H9 (cell line): ENCODE measurements at places on chromosomes 7 and 10.

DNA sequence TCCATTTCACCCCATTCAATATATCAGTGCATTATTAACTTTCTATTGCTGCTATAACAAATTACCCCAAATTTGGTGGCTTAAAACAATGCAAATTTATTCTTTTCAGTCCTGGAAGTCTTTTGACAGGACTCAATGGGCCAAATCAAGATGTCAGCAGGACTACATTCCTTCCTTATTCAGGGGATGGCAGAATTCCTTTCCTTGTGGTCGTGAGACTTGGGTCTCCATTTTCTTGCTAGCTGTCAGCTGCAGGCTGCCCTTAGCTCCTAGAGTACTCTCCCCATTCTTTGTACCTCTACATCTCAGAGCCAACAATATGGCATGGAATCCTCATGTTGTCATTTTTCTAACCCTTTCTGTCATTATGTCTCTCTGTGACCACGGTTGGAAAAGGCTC is 310.6 kb downstream of the HDAC9 start:
- no peak overlapping the region for H3K4me3 ChIP-seq
- H3K27me3 ChIP-seq, result no peaks in the 10 kb centered on the region
- no peak overlapping the region for H3K27ac ChIP-seq
- no peaks in the 10 kb centered on the region for H3K36me3 ChIP-seq
- DNase-seq, result no peak

GRCh38 chr7:17502213-17503060 is 204.0 kb downstream of the AHR start:
- H3K27ac ChIP-seq, result no peak overlapping the region
- H3K27me3 ChIP-seq, result no peaks in the 10 kb centered on the region
- H3K36me3 ChIP-seq, result no peaks in the 10 kb centered on the region
- no peak for DNase-seq
- no peak overlapping the region for H3K4me3 ChIP-seq
- H3K4me1 ChIP-seq, result peaks cover 4% of the 10 kb centered on the region; the same call in 1 of the 2 replicates

DNA sequence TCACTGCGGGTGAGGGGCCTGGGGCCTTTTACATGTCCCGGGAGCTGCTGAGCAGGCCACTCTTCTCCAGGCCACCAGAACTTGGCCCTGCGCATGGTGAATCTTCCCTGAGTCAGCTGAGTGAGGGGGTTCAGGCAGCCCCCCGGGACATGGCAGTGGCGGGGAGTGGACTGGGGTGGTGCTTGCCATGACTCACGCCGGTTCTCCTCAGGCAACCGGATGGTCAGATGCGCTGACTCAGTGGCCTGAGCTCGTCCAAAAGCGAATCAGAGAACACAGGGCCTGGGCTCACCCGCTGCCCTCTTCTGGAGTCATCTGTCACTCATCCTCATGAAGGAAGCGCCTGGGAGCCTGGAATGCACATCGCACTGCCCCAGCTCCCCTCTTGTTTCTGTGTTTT is 33.5 kb downstream of the HTRA1 start:
- no peaks in the 10 kb centered on the region for H3K27me3 ChIP-seq
- no peaks in the 10 kb centered on the region; the same call in 2 of the 3 replicates for H3K36me3 ChIP-seq
- no peak for DNase-seq

GRCh38 chr7:127758105-127758504 is 106.1 kb downstream of the SND1 start:
- no peak overlapping the region for H3K4me3 ChIP-seq
- no peak overlapping the region for H3K27ac ChIP-seq
- H3K4me1 ChIP-seq, result 0 out of 2 replicates have a peak, but pooled peaks cover 2% of the 10 kb centered on the region
- no peak for DNase-seq
- no peaks in the 10 kb centered on the region for H3K36me3 ChIP-seq
- H3K27me3 ChIP-seq, result no peaks in the 10 kb centered on the region

GRCh38 chr7:142338633-142339501 is 81.0 kb upstream of the PRSS58 start:
- DNase-seq, result peak; percentile 88
- no peaks in the 10 kb centered on the region for H3K36me3 ChIP-seq
- no peaks in the 10 kb centered on the region for H3K27me3 ChIP-seq
- no peak overlapping the region for H3K4me3 ChIP-seq

- no peaks in the 10 kb centered on the region for H3K27me3 ChIP-seq
- H3K27ac ChIP-seq, result no peak overlapping the region
- H3K4me3 ChIP-seq, result no peak overlapping the region
- peaks cover 26% of the 10 kb centered on the region; the same call in 2 of the 3 replicates for H3K36me3 ChIP-seq
- no peak for DNase-seq
Observed at GRCh38 chr7:88203401-88203800, 16.4 kb downstream of the SRI start.

GRCh38 chr10:93995182-93995581 is 1.5 kb downstream of the PLCE1 start:
- DNase-seq, result no peak
- H3K4me3 ChIP-seq, result peak overlapping the region; percentile 75; the same call in 2 of the 3 replicates
- 0 out of 2 replicates have a peak, but pooled peaks cover 2% of the 10 kb centered on the region for H3K4me1 ChIP-seq
- H3K36me3 ChIP-seq, result no peaks in the 10 kb centered on the region
- no peak overlapping the region for H3K27ac ChIP-seq

DNA sequence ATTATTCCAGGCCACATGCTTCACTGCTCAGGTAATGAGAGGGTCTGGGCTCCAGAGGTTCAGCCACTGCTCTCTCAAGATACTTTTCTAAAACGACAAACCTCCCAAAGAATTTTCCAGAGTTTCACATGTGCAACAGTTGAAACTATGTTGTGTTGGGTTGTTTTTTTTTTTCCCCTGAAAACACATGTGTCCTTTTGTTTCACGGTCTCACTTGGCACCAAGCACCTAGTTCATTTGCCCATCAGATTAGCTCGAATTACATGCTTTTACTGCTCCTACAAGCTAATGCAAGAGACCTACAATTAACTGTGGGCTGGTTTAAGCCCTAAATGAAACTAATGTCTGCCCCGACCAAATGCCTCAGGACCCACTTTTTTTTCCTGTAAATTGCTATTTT is 313.3 kb downstream of the FGFR2 start:
- DNase-seq, result no peak
- H3K4me1 ChIP-seq, result peaks cover 26% of the 10 kb centered on the region
- no peak overlapping the region for H3K27ac ChIP-seq
- no peaks in the 10 kb centered on the region for H3K27me3 ChIP-seq
- no peak overlapping the region for H3K4me3 ChIP-seq

DNA sequence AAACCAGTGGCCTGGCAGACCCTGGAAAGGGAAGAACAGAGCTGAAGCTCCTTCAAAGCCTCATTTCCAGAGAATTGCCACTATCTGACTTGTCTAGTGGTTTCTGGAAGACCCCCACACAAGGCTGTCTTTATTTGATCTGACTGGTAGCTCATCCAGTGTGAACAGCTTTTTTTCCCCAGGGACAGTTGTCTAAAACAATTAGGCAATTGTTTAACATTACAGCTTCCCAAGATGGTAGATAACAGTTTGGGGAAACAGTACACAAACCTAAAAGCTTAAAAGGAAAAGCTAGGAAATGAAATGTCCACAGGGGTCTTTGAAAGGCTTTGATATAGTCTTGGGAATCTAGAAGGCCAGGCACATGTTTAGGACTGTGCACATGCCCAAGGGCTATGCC is 203.4 kb upstream of the CTBP2 start:
- no peak overlapping the region for H3K27ac ChIP-seq
- H3K36me3 ChIP-seq, result peaks cover 2% of the 10 kb centered on the region
- H3K4me1 ChIP-seq, result no peaks in the 10 kb centered on the region
- H3K4me3 ChIP-seq, result no peak overlapping the region
- H3K27me3 ChIP-seq, result no peaks in the 10 kb centered on the region

DNA sequence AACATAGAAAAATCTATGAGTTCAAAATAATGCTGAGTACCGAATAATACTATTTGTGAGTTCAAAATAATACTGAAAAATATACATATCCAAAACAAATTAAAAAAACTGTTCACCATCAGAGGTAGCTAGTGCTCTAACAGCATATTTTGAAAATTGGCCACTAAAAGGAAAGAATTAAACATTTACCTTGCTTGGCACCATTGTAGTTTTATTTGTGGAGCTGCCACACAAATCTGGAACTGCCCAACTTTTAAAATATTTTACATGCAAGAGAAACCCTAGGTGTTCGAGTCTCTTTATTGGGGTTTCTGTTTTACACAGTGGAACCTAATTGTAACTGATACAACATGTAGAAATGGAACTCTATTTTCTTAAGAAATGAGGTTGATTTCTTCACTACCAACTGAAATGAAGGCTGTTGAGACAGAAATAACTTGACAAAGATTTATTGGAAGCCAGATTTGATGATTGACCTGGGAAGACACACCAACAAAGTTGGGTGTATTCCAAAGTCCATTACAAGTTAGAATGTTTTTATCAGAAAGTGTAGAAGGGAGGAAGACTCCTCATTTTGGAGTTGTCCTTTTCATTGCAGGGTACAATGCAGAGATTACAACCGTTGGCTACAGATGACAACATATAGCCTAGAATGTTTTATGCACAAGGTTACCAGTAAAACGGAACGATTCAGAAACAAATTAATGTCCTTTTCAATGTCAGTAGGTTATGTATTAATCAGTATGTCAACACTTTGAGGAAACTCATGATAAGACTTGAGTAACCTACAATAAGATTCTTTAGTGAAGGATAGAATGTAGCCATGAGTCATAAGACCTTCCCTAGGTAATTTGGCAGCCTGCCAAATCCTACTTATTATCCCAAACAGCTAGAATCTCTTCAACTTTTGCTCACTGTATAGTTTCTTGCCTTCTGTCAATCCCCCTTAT is 73.8 kb upstream of the PAPSS2 start:
- no peaks in the 10 kb centered on the region for H3K27me3 ChIP-seq
- DNase-seq, result no peak
- no peaks in the 10 kb centered on the region for H3K4me1 ChIP-seq

DNA sequence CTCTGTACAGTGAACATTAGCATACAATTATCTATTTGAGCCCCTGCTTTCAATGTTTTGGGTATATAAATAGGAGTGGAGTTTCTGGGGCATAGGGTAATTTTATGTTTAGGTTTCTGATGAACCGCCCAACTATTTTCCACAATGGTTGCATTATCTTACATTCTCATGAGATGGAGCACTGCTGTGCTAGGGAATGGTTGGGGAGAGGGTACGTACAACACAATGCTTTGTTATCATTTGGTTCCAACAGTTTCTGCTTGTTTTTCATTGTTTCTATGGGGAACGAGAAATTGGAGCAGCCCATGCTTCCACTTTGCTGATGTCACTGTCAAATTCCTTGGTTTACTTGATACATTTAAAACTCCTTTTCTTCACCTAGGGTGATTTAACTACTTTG is 1115.3 kb downstream of the REEP3 start:
- no peaks in the 10 kb centered on the region for H3K36me3 ChIP-seq
- H3K27ac ChIP-seq, result no peak overlapping the region
- no peaks in the 10 kb centered on the region for H3K4me1 ChIP-seq

GRCh38 chr7:36748017-36748487 is 23.8 kb upstream of the AOAH start:
- H3K36me3 ChIP-seq, result peaks cover 4% of the 10 kb centered on the region; the same call in 2 of the 3 replicates
- no peak overlapping the region for H3K27ac ChIP-seq
- DNase-seq, result no peak
- no peaks in the 10 kb centered on the region for H3K27me3 ChIP-seq
- no peak overlapping the region for H3K4me3 ChIP-seq

GRCh38 chr10:85548034-85548433 is 818.6 kb downstream of the GRID1 start:
- DNase-seq, result no peak
- no peak overlapping the region for H3K4me3 ChIP-seq
- H3K27ac ChIP-seq, result no peak overlapping the region
- peaks cover 5% of the 10 kb centered on the region; the same call in 1 of the 2 replicates for H3K4me1 ChIP-seq

- no peaks in the 10 kb centered on the region for H3K36me3 ChIP-seq
- H3K4me1 ChIP-seq, result peaks cover 5% of the 10 kb centered on the region; the same call in 1 of the 2 replicates
- DNase-seq, result no peak
- H3K4me3 ChIP-seq, result no peak overlapping the region
- no peaks in the 10 kb centered on the region for H3K27me3 ChIP-seq
- no peak overlapping the region for H3K27ac ChIP-seq
Observed at GRCh38 chr7:30269490-30269889, 14.9 kb upstream of the ZNRF2 start.

GRCh38 chr7:128203047-128203491 is 38.0 kb upstream of the LEP start:
- no peak overlapping the region for H3K4me3 ChIP-seq
- peaks cover 15% of the 10 kb centered on the region for H3K27me3 ChIP-seq
- 0 out of 2 replicates have a peak, but pooled peaks cover 4% of the 10 kb centered on the region for H3K4me1 ChIP-seq
- H3K36me3 ChIP-seq, result no peaks in the 10 kb centered on the region

GRCh38 chr7:133434246-133434865 is 181.5 kb downstream of the EXOC4 start:
- H3K36me3 ChIP-seq, result peaks cover 15% of the 10 kb centered on the region
- no peaks in the 10 kb centered on the region for H3K27me3 ChIP-seq

GRCh38 chr10:67669978-67670377 is 26.0 kb downstream of the CTNNA3 start:
- H3K27me3 ChIP-seq, result no peaks in the 10 kb centered on the region
- DNase-seq, result no peak
- H3K27ac ChIP-seq, result no peak overlapping the region
- no peak overlapping the region for H3K4me3 ChIP-seq

DNA sequence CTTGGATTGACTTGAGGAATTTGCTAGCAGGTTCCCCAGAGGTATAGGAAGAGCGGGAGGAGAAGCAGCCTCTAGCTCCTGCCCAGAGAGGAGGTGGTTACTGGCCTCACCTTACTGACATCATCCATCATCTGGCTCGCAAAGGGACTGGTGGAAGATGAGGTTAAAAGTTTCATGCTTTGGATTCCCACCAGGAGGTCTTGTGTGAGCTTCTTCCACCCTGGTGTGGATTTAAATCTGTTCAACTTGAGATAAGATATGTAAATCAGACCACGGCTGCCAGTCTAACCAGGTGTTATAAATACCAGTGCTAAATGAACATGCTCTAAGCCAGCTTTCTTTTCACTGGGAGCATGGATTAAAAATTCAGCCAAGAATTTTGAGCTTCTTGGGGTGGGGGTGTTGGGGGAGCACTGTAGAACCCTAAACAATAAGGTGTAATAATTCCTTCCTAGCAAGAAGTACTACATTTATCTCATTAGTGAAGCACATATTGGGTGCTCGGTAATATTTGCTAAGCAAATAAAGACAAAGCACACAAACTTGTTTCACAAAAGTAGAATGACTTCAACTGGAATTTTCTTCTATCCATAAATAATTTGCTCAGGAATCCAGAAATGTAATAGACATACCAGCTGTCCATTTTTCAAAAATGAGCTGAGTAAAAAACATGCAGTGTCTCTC is 7.8 kb downstream of the PROSER2 start:
- DNase-seq, result no peak
- H3K36me3 ChIP-seq, result no peaks in the 10 kb centered on the region
- H3K27ac ChIP-seq, result no peak overlapping the region
- H3K27me3 ChIP-seq, result no peaks in the 10 kb centered on the region

GRCh38 chr10:86673827-86674581 is 5.7 kb downstream of the LDB3 start:
- DNase-seq, result no peak
- no peaks in the 10 kb centered on the region; the same call in 1 of the 2 replicates for H3K4me1 ChIP-seq
- no peak overlapping the region for H3K27ac ChIP-seq

GRCh38 chr7:114653364-114654088 is 238.9 kb downstream of the FOXP2 start:
- H3K27ac ChIP-seq, result no peak overlapping the region
- H3K4me1 ChIP-seq, result peaks cover 11% of the 10 kb centered on the region
- H3K4me3 ChIP-seq, result no peak overlapping the region
- no peaks in the 10 kb centered on the region for H3K36me3 ChIP-seq
